ENCODE measurements at places on chromosomes 16 and 17. TPM values are rescaled to one million over a fixed set of nuclear protein-coding genes. Genes with fewer than 3 reads are reported as not detected.

- H3K36me3 ChIP-seq, result peaks cover 4% of the 10 kb centered on the region
- DNase-seq, result no peak
- peaks cover 50% of the 10 kb centered on the region for H3K4me1 ChIP-seq
These were observed 58.1 kb downstream of the SLFN11 start for GRCh38 chr17:35315283-35315682.

GRCh38 chr17:48541036-48541576 lies 3.8 kb downstream of the HOXB2 start:
- H3K27me3 ChIP-seq, result peaks cover 8% of the 10 kb centered on the region
- H3K4me3 ChIP-seq, result peak overlapping the region; percentile 91
- peaks cover 35% of the 10 kb centered on the region for H3K4me1 ChIP-seq
- peaks cover 13% of the 10 kb centered on the region for H3K36me3 ChIP-seq
- peak overlapping the region; percentile 98 for H3K27ac ChIP-seq
- no peak for DNase-seq

Gene NPTX1
- total RNA-seq, result 24.2 TPM

Gene TMC8
- total RNA-seq, result 234 TPM

Gene GLP2R
- total RNA-seq, result not detected

Gene TOX3
- total RNA-seq, result not detected
